Stimulated activated CD4-positive, alpha-beta T cell treated with anti-CD3 and anti-CD28 coated beads, TNF-alpha, amount 100 ng/mL, for 4 hours (primary cell): ENCODE measurements at places on chromosomes 16 and 17.

DNA sequence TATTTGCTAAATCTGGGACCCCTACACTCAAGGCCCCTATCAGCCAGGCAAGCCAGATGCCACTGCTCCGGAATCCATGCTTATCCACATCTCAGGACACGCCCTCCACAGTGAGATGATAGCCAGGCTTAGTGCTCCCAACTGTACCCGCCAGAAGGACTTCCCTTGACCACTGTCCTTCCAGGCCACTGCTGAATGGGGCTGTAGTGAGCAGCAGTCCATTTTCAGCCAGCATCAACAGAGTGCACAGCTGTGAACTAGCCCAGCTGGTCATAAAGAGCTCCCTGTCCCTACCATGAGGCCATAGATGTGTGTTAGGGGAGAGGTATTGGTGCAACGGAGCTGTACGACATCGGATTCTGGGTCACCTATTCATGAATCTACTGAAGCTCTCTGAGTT lies 13.0 kb upstream of the MED9 start:
- no peak for DNase-seq

- DNase-seq, result no peak
Observed at GRCh38 chr16:87382023-87382785, 1.4 kb downstream of the FBXO31 start.

GRCh38 chr16:2054543-2055245 lies 6.9 kb downstream of the TSC2 start:
- DNase-seq, result no peak

DNA sequence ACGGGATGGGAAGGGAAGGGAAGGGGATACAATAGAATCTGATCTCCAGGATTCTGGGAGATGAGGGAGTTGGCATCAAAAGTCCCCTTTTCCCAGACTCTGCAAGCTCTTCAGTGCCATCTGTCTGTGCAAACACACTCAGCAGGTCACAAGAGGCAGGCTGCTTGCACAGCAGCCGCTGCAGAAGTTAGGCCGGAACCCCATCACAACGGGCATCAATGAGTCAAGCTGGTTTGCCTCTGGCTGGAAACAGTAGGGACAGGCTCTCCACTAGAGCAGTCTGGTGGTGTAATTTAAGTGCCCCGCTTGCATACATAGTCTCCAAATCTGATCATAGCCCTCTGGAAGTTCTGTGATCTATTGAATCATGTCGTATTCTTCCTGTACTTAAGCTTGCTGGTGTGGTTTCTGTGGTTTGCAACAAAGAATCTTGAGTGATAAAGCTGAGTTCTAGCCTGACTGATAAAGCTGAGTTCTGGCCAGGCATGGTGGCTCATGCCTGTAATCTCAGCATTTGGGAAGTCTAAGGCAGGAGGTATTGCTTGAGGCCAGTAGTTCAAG lies 33.7 kb upstream of the KDM8 start:
- DNase-seq, result peak; percentile 34

DNA sequence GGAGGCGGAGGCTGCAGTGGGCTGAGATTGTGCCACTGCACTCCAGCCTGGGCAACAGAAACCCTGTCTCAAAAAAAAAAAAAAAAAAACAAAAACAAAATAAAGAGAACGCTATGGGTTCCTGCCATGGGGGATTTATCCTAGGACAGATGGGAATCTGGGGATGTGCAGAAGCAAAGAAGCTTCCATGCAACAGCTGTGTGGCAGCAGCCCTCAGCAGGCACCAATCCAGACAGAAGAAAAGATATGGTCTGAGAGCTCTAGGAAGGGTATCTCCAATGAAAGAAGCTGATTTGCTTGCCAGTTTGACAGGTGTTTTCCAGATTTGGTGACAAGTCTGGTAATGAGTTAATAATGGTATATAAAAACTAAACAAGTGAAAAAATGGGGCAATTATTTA lies 11.6 kb downstream of the MYO19 start:
- no peak for DNase-seq

DNA sequence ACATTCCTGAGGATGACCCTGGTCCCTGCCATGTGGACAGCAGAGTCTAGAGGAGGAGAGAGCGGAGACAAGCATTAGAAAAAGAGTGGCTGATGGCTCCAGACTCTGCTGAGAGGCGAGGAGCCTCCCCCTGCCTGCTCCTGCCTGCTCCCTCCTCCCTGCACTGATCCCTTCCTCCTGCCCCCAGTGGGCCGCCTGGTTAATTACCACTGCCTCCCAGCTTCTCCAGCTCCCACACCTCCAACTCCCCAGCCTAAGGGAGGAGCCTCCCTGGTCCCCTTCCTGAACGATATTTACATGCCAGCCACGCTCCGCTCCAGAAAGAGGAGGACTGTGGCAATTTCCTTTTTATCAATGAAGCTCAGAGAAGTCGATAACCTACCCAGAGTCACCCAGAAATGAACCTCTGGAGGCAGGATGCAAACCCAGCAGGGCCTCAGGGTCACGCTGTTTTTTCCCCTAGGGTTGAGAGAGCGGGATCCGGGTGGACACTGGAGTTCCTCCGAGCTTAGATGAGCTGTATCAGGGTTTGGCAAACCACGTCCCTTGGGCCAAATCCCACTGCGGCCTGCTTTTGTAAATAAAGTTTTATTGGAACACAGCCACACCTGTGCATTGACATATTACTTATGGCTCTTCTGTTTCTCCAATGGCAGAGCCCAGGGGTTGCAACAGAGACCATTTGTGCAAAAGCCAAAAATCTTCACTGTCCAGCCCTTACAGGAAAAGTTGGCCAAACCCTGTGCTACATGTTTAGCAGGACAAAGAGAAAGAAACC lies 27.1 kb upstream of the JPH3 start:
- no peak for DNase-seq

- no peak for DNase-seq
Observed at GRCh38 chr16:1221628-1222552, 3.2 kb downstream of the TPSG1 start.

GRCh38 chr16:15604460-15605440 lies 38.2 kb downstream of the MARF1 start:
- DNase-seq, result no peak

DNA sequence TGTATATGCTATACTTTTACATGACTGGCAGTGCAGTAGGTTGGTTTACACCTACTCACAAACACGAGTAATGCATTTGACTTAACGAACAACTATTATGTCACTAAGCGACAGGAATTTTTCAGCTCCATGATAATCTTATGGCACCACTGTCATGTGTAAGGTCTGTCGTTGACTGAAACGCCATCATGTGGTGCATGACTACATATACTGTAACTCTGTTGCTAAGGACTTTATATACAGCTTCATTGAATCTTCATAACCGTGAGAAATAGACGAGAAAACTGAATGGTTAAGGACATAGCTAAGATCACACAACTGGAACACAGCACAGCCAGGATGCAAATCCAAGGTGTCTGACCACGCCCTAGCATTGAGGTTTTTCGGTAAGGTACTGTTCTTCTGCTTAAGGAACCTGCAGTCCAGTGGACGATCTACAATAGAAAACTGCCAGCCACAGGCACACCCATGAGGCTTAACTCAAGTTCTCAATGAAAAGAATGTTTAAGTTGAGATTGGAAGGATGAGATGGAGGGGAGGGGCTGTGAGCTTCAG lies 3.3 kb downstream of the CFAP20 start:
- DNase-seq, result no peak

DNA sequence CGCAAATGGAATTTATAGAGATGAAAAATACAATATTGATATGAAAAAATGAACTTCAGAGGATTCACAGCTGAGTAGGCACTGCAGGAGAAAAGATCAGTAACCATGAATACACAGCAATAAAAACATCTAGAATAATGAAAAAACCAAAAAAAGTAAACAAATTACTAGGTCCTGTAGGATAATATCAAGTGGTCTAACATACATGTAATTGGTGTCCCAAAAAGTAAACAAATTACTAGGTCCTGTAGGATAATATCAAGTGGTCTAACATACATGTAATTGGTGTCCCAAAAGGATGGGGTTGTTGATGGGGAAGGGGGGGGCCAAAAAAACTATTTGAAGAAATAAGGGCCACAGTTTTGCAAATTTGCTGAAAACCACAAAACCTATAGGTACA lies 43.4 kb downstream of the ZNF18 start:
- no peak for DNase-seq

GRCh38 chr16:87789437-87790291 lies 23.9 kb upstream of the KLHDC4 start:
- DNase-seq, result no peak

DNA sequence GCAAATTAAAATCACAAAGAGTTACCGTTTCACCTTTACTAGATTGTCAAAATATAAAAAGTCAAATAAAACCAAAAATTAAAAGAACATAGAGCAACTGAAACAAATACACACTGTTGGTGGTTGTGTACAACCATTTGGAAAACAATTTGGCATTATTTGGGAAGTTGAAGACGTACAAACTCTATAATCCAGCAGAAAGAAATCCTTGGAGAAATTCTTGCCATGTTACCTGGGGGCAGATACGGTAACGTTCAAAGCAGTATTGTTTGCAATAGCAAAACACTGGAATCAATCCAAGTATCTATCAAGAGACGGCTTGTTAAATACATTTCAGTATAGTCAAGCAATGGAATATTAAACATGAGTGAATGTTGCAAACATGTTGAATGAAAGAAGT lies 56.7 kb downstream of the TBX4 start:
- DNase-seq, result no peak

GRCh38 chr17:6894206-6894528 lies 62.6 kb upstream of the TEKT1 start:
- no peak for DNase-seq

GRCh38 chr17:44049294-44050060 lies 17.0 kb downstream of the LSM12 start:
- no peak for DNase-seq

- DNase-seq, result peak; percentile 45
Observed at GRCh38 chr17:78759203-78759968, 22.7 kb downstream of the CYTH1 start.

DNA sequence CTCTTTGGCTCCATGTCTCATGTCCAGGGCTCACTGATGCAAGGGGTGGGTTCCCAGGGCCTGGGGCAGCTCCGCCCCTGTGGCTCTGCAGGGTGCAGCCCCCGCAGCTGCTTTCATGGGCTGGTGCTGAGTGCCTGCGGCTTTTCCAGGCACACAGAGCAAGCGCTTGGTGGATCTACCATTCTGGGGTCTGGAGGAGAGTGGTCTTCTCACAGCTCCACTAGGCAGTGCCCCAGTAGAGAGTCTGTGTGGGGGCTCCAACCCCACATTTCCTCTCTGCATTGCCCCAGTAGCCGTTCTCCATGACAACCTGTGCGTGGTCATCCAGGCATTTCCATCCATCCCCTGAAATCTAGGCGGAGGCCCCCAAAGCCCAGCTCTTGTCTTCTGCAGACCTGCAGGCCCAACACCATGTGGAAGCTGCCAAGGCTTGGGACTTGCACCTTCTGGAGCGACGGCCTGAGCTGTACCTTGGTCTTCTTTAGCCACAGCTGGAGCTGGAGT lies 5.2 kb downstream of the IL32 start:
- DNase-seq, result no peak

GRCh38 chr17:50213026-50214022 lies 11.9 kb upstream of the COL1A1 start:
- no peak for DNase-seq

- no peak for DNase-seq
Observed at GRCh38 chr17:44198721-44199552, 747 bp downstream of the ATXN7L3 start.
